HFFc6 (cell line): ENCODE measurements at places on chromosomes 16 and 17.

DNA sequence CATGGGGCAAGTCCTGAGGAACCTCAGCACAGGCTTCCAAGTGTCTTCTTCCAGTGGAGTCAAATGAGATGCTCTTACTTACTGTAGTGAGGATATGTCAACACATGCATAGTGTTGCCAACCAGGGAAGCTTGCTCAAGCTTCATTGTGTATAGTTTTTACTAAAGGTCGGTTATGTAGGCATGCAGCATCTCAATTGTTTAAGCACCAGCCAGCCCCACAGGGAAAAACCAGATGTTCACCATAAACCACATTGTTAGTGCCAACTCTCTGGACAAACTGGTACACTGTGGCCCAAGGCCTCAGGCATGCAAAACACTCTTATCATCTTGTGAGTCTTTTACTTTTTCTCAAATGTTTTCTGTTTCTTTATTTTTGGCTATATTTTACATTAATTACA, 152.1 kb downstream of the PHKB start:
- DNase-seq: no peak

DNA sequence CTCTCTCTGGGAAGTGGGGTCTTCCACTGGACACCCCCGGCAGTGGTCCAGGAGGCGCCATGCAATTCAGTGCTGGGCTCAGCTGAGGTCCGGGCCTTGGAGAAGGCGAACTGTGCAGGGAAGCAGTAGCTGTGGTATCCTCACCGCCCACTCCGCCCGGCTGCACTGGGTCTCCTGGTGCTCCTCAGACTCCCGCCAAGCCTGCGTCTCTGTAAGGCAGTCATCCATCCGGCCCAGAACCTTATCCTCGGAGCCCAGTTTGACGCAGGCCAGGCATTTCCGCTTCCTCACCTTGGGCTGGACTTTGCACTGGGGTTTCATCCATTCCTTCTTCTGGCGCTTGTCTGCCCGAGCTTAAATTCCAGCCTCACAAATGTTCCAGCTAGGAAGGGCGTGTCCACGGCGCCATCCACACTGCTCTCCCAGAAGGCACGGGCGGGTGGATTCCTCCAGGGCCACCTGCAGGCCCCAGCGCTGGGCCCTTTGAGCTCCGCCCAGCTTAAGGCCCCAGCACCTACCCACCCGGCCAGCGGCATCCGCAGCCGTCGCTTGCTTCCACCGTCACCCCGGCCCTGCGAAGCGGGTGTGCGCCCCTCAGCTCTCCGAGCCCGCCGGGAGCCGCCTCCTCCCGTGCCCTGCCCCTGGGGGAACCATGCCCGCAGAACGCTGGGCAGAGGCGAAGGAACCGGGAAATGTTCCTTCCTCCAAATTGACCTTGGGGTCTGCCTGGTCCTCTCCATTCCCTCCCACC, 1884.8 kb downstream of the TP53TG3F start:
- DNase-seq: no peak

GRCh38 chr17:20202141-20202621, 193.0 kb downstream of the SPECC1 start:
- no peak for DNase-seq

GRCh38 chr17:76737676-76738467, at the start of gene MFSD11:
MFSD11 (plus strand) TSS chr17:76738119; CDS start chr17:76738353, 234 bp downstream.
- peak; percentile 92 for DNase-seq

DNA sequence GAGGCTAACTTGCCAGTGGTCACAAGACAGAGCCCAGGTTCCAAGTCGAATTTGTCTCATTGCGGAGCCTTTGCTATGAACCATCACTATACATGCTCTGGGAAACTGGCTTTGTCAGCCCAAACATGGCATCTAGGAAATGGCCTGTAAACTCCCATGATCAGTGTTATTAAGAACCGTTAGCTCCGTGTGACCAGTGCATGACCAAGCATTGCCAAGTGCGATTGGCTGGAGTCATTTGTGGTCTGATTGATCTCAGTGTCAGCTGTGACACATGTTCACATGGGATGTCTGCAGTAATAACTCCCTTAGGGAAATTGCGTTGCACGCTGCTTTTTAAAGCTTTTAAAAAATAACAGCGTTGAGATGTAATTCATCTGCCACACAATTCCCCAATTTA, 18.6 kb upstream of the CDH3 start:
- DNase-seq: no peak
